GM10248 (cell line): ENCODE measurements at places on chromosomes 5 and 9.

DNA sequence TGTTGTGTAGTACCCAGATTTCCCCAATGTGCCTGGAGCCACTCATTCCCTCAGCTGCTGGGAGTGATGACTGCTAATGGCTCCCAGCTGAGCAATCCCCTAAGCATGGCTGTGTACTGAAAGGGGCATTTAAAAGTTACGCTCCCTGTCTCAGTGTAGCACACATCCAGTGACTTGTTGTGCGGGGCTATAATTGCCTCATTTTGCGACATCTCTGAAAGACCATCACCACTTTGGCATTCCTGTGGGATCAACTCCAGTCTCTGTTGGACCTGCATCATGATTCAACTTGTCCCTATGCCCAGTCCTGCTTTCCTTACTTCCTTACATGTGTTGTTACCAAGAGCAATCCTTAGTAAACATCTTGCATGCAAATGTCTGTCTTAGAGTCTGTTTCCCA lies 201.2 kb upstream of the MPDZ start:
- no peak for DNase-seq

DNA sequence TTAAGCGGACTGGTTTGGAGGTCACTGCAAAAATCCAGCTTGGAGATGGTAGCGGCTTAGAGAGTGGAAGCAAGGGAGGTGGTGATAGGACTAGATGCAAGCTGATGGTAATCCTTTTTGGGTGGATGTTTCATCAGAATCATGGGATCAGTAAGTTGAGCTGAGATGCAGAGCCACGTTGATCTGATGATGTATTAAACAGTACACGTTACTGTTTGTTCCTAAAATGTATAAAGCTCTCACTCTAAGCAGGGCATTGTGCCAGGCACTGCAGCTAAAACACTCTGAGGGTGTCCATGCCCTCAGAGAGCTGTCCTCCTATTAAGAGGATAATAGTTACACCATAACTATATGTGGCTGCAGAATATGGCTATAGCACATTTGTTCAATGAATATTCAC lies 93.1 kb downstream of the JAKMIP2 start:
- DNase-seq: no peak

GRCh38 chr5:93018461-93018860 lies 562.6 kb downstream of the NR2F1-AS1 start:
- no peak for DNase-seq

GRCh38 chr9:801399-802071 lies 40.0 kb upstream of the DMRT1 start:
- no peak for DNase-seq

DNA sequence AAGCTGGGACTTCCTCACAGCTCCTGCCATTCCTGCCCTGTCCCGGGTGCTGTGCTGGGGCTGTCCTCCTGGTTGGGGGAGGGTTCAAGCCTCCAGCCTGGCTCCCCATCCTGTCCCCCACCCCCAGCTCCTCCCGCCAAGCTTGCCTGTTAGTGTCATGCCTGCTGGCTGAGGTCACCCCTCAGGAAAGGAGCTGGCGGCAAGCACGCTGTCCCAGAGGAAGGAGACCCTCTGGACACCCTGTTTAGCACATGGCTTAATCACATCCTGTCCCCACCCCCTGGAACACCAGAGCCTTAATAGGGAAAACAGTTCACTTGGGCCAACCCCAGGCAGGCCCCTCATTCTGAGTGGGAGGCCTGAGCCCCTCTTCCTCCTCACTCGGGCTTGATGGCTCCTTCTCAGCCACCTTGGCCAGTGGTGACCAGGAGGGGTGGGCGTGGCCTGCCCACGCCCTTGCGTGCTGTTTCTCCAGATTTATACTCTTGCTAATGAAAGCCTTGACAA lies 9.2 kb upstream of the PHYHD1 start:
- DNase-seq: no peak

GRCh38 chr5:149610589-149611255 lies 29.4 kb downstream of the ARHGEF37 start:
- DNase-seq: no peak
